Common myeloid progenitor, CD34-positive (primary cell): ENCODE measurements at places on chromosomes 2 and 18.

DNA sequence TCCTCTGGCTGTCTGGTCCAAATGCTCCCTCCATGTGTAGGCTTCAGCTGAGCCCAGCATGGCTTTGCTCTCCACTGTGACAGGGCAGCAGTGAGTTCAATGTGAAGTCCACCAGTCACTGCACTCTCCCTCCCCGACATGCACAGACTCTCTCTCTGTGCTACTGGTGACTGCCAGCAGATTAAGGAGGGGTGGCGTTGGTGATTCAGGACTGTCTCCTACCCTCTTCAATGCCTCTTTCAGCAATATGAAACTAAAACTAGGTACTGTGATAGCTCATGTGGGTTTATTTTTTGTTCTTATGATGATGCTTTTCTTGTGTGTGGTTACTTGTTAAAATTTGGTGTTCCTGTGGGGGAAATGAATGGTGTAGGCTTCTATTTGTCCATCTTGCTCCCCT lies 201.0 kb upstream of the RBMS1 start:
- no peak for DNase-seq

DNA sequence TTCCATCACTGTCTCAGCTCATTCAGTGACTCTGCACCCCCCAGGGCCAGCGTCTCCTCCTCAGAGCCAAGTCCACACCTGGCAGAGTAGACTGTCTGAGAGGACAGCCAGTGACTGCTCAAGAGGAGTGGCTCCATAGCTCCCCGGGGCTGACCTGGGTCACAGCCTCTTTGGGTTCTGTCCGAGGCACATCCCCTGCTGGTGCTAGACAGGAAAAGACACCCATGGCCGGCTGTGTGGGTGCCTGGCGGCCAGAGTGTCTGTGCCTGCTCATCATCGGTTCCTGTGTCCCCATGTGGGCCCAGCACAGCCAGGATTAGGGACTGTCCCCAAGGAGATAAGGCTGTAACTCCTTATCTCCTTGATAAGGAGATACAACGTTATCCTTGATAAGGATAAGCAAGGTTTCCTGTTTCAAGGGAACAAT lies 3.5 kb upstream of the CROCC2 start:
- DNase-seq: no peak

DNA sequence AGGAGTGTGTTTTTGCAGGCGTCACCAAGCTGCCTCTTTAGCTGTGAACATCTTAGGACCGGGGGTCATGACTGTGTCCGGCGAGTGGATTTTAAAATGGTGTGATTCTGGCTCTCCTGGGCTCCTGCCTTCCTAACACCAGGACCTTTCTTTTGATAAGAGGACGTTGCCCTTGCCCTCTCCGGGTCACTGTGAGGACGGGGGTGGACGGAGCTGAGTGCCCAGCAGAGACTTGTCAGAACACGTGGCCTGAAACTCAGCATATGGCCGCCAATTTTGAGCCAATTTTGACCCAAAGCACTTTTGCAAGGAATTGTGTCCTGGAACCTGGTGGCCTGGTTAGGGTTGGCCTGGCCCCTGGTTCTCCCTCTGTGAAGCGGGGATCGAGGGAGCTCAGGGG lies 40.2 kb downstream of the RTP5 start:
- DNase-seq: no peak

GRCh38 chr2:222445227-222445626 lies 20.9 kb downstream of the SGPP2 start:
- DNase-seq: no peak

DNA sequence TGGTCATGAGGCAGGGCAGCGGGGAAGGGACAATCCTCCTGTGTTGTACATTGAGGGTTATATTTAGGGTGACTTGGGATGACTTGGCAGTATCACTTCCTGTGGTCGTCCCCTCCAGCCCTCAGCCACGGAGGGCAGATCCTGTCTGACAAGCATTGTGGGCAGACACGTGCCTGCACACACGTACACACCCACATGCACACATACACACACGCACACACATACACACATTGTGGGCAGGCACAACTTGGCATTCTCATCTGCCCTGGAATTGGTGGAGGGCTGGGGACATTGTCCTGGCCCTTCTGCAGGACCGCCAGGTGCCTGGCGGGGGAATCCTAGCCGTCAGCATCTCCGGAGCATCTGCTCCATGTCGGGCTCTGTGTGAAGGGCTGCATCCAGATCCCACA lies 47.6 kb downstream of the ODC1 start:
- DNase-seq: peak; percentile 94

DNA sequence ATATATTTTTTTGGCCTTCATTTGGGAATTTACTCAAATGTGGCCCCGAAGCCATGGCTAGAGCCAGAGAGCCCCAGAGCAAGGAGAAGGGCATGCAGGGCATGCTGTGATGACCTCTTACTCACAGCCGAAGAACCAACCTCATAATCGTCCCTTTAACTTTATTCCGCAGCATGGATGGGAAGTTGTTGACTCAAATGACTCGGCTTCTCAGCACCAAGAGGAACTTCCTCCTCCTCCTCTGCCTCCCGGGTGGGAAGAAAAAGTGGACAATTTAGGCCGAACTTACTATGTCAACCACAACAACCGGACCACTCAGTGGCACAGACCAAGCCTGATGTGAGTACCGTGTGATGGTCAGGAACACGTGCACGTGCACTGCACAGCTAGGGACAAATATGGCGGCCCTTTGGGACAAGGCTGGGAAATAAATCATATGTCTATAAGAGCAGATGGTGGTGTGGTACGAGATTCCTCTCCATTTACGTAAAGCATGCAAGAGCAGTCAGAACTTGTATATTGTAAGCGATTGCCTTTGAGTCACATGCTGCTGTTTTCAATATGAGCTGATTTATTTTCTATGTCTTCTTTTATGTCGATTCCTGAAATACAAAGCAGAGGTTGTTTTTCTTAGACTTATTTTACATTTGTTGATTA lies 280.9 kb downstream of the NEDD4L start:
- DNase-seq: no peak

GRCh38 chr18:36415625-36416024 lies 118.1 kb downstream of the FHOD3 start:
- no peak for DNase-seq

DNA sequence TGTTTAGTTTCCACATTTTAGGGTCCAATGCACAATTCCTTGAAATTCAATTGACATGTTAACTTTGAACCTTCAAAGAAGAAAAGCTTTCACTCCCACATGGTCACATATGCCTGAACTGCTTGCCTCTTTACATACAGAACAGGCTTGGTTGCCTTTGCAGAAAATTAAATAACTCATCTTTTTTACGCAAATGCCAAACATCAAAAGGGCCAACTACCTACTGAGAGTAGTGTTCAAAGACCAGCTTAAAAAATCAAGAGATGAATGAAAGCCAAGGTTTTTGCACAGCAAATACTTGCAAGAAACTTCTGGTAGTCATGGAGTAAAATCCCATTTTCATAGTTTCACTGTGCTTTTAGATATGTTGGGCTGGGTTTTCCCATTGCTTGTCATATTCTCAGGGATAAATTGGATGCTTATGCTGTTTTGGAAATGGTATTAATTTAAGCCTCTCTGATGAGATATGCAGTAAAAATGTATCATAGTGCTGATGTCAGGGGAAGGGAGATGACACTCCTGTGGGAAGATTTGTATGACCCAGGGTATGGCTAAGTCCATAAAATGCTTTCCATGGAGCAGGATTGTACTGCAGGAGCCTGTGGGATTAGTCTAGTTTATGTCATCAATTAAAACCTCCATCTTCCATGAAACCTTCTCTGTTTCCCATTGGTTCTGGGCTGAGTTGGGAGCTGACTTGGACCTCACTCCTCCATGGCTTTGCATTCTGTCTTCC lies 60.6 kb upstream of the DARS1 start:
- no peak for DNase-seq

GRCh38 chr2:199988151-199988550 lies 32.8 kb downstream of the MAIP1 start:
- DNase-seq: peak; percentile 65

DNA sequence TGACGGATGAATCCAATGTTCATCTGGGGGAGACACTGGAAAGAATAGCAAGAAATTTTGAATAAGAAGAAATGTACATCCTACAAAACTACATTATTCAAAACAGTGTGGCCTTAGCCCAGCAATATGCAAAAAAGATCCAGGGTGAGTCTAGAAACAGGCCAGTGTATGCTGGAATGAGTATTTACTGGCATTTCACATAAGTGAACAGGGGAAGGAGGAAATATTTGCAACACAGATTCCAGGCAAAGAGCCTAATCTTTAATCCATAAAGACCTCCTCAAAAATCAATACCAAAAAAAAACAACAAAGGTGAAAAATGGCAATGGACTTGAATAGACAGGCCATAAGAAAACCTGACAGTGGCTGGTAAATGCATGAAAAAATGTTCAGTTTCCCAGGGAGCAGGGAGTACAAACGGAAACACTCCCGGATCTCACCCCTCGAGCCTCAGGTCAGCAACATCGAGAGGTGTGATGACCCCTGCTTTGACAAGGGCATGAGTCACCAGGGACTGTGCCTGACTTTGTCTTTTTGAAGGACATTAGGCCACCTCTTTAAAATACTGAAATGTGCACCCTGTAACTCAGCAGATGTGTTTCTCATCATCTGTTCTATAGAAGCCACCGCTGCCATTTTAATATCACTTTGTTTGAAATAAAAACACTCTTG lies 12.7 kb upstream of the GPC1 start:
- no peak for DNase-seq

GRCh38 chr2:46010925-46011490 lies 286.2 kb upstream of the EPAS1 start:
- DNase-seq: peak; percentile 53

GRCh38 chr2:204888222-204888621 lies 342.9 kb downstream of the PARD3B start:
- DNase-seq: no peak

- peak; percentile 86 for DNase-seq
Observed at GRCh38 chr18:3665780-3666525, 216.0 kb downstream of the TGIF1 start.

- DNase-seq: no peak
Observed at GRCh38 chr2:239293775-239294430, 106.9 kb downstream of the HDAC4 start.

DNA sequence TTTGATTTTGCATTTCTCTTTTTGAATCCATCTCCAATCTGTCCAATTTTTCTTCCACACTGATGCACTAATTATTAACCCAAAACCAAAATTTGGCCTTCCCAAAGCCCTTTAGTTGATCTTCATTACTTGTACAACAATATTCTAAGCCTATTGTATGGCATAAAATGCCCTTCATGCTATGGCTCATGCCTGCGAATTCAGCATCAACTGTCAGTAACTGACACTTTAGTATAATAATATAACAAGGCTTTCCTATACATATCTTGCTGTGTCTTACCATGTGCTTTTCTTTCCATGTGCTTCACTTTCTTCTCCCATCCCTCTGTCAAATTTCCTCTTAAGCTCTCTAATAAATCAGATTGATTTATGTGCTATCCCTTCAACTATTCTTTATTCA lies 154.0 kb upstream of the TFPI start:
- DNase-seq: no peak

DNA sequence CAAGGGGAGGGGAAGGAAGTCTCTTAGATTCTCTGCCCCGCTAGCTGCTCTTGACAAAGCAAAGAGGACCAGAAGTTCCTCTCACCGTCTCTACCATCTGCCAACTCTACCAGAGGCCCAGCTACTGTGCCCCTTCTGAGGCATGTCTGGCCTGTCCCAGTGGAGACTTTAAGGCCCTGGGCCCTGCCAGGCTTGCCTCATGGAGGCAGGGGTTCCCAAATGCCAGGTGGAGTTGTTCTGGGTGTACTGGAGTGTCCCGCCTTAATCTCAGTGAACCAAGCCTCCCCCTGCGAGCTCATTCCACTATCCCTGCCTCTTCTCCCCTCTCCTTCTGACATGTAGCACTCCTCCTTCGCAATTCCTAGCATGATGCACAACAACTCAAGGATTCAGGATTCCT lies 2.2 kb downstream of the HOXD12 start:
- no peak for DNase-seq
